ENCODE measurements at places on chromosomes 4 and X. TPM values are rescaled to one million over a fixed set of nuclear protein-coding genes. Genes with fewer than 3 reads are reported as not detected.

C4orf50 gene
- polyA plus RNA-seq: not detected

DNA sequence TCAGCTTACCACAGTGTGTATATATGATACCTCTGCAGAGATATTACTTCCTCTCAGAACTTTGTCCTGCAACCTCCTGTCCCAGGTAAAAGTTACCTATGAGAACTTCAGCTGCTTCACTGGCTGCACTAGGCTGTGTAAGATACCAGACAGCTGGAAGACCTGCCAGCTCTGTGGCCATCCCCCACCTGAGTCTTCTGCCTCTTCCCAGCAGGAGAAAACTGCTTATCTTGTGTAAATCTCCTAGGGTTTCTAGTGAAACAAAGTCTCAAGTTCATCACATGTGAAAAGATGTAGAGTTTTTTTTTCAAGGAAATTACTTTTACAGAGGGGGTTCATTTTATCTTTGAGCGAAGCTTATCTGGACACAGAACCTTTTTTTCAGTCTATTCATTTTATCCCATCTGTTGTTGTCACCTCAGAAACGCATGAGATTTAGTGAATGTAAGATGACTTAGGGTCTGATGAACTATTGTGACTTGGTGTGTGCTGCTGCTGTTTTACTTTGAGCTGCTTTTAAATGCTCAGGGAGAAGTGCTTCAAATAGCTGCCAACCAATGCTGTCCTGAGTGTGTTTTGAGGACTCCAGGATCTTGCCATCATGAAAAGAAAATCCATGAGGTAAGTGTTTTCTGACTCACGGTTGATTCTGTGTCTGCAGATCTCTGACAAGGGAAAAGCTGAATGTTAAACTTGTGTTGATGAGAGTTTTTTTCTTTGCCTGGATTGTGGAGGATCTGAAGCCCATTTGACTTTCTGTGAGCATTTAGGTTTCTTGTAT lies 187.8 kb downstream of the FRAS1 start:
- no peak for DNase-seq

GRCh38 chrX:43474321-43474720 lies 181.8 kb upstream of the MAOA start:
- DNase-seq: no peak

NLGN3 gene
- polyA plus RNA-seq: 2.5 TPM

DNA sequence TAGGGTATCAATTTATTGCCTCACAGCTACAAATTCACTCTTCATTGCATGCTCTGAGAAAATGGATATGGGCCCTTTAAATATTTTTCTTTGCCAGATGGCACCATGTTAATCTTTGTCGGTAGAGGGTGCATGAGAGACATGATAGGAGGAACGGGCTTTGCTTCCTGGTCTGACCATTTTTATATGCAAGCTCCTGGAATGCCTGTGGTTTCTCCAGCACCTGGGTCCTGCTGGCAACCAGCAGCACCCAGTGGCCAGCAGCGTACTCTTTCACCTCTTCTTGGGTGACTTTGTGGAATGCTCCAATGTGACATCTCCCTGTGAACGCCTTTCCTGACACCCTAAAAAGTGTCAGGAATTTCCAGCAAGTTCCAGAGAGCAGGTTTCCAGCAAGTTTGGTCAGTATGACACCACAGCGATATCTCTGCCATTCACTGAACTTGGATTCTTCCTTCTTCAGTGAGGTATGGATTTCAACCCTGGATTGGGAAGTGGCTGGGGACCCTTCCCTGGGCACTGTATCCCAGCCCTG lies 140.3 kb upstream of the PGRMC2 start:
- DNase-seq: no peak

CCDC158 gene
- polyA plus RNA-seq: 0.80 TPM

- DNase-seq: no peak
These were observed 151.0 kb upstream of the PSAPL1 start for GRCh38 chr4:7585768-7586167.

- DNase-seq: no peak
These were observed 17.1 kb upstream of the C1QTNF7 start for GRCh38 chr4:15410750-15411149.

GC gene
- not detected for polyA plus RNA-seq

- DNase-seq: no peak
These were observed 154.4 kb upstream of the KLF3 start for GRCh38 chr4:38509551-38509950.

GPC4 gene
- polyA plus RNA-seq: 98.8 TPM
